ENCODE measurements at places on chromosomes 13 and 19.

GRCh38 chr19:13493516-13494310, 12.6 kb downstream of the CACNA1A start:
- DNase-seq = no peak

DNA sequence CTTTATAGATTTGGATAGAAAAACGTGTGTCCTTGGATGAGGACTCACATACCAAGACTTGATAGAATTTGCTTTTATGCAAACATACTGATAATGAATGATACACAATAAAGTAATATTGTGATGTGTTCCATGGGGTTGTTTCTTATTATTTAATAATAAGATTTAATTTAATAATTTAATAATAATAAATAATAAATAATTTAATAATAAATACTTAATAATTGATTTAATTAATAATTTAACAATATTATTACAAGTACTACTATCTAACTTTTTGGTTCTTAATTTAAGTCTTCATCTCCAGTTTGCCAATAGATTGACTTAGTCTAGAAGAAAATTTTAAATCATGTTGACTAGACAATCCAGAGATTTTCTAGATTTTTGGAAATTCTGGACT, 909.2 kb upstream of the PCDH20 start:
- DNase-seq = no peak

DNA sequence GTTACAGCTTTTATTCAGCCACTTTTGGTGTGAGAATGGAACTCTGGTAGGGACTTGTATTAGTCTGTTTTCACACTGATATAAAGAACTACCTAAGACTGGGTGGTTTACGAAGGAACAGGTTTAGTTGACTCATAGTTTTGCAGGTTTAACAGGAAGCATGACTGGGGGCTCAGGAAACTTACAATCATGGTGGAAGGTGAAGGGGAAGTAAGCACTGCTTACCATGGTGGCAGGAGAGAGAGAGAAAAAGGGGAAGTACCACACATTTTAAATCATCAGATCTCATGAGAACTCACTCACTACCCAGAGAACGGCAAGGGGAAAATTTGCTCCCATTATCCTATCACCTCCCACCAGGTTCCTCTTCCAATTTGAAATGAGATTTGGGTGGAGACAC, 942.2 kb downstream of the PCDH17 start:
- DNase-seq = no peak

- DNase-seq = no peak
Measured at GRCh38 chr13:43266936-43267615, 243.7 kb downstream of the DNAJC15 start.

DNA sequence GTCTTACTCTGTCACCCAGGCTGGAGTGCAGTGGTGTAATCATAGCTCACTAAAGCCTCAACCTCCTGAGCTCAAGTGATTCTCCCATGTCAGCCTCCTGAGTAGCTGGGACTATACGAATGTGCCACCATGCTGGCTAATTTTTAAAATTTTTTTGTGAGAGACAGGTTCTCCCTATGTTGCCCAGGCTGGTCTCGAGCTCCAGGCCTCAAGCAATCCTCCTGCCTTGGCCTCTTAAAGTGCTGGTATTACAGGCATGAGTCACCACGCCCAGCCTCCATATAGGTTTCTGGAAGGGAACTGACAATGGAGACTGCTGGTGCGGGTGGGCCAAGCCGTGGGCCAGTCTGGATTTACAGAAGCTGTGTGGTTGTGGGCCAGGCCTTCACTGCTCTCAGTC, 189.2 kb downstream of the URI1 start:
- DNase-seq = no peak

Measured in activated CD4-positive, alpha-beta T cell treated with anti-CD3 and anti-CD28 coated beads, Interleukin-2, amount 50 U/mL, for 4 hours (primary cell).